Stomach (tissue), 19 donors: ENCODE measurements at places on chromosomes 12 and 14.

DNA sequence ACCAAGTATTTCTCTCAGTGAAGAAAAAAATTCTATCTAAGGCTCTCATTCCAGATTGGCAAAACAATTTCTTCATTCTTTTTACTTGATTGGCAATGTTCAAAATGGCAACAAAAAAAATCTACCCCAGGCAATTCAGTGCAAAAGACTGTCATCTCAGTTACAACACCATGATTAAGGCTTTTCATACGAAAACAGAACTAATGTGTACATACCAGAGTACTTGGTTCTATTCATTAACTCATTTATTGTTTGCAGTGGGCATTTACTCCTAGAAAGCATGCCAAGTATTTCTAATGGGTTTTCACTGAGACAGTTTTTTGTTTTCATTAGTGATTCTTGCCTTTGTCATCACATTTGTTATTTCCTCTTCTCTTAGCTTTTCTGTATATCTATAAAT is 33.0 kb downstream of the DBX2 start:
- DNase-seq = no peak

DNA sequence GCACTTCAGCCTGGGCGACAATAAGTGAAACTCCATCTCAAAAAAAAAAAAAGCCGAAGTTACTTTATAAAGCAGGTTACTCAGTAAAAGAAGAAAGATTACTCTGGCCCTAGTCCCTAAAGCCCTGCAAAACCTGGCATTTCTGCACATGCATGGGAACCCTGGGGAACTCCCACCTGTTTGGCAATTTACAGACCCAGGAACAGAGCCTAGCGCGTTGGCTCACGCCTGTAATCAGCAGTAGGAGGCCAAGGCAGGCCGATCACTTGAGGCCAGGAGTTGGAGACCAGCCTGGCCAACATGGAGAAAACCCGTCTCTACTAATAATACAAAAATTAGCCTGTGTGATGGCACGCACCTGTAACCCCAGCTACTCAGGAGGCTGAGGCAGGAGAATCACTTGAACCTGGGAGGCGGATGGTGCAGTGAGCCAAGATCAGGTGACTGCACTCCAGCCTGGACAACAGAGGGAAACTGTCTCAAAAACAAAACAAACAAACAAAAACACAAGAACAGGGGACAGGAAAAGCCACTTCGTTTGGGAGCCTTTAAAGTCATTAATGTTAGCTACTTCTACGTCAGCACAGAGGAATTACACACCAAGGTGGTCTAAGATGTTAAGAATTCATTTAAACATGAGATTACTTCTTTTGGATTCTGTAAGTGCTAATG is 34.1 kb upstream of the SPTSSA start:
- peak; percentile 21 for DNase-seq

- DNase-seq = peak; percentile 38
These were observed 15.9 kb downstream of the KRT85 start for GRCh38 chr12:52351196-52352059.

GRCh38 chr14:74647678-74648461 is 35.8 kb upstream of the LTBP2 start:
- peak; percentile 34 for DNase-seq

DNA sequence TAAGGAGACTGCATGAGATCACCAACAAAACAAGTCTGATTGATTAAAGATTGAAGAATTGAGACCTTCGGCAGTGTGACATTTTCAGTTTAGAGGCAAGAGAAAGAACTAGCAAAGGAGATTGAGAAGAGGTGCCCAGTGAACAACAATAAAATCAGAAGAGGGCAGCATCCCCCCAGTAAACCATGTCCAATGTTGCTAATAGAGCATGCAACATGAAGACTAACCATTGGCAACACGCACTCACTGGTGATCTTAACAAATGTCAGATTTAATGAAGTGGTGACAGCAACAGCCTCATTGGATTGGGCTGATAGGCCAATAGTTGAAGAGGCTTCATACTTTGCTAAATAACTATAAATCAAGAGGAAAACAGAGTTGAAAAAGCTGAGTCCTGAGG is 20.7 kb upstream of the TAS2R14 start:
- DNase-seq = no peak

DNA sequence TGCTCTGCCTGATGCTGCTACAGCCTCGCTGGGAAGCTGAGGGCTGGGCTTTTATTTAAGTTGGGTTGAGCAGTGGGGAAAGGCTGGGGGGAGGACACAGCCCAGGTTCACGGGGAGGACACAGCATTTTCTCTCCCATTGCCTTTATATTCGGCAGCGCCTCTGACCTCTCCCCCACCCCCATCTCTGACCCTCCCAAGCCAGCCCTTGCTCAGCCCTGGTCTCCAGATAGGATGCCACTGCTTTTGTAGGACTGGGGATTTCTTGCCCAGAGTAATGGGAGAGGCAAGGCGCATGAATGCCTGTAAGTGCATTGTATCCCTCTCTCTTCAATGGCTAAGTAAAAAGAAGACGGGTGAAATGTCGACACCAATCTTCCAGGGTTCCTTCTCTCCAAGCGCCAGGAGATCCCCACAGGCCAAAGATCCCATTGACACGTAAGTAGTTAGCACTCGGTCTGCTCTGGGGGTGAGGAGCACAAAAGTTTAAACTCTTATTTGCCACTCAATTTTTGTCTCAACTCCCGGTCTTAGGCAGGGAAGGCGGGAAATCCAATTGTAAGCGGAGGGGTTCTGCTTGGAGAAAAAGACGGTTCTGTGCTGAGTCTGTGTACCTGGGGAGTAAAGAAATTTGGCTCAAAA is 4.6 kb downstream of the HOXC4 start:
- no peak for DNase-seq

DNA sequence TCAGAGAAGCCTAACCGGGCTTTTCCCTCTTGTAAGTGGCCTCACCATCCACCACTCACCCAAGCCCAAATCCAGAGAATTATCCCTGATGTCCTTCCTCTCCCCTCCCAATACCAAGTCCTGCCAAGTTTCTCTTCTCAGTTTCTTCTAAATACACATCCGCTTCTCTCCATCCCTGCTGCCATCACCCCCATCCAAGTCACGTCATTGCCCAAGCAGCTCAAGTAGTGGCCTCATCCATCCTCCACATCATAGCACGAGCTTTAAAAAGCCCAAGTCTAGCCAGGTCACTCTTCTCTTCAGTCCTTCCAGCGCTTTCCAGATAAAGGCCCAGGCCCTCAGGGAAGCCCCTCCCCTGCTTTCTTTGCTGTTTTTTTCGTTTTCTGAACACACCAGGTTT is 25.4 kb downstream of the IL31 start:
- DNase-seq = no peak

GRCh38 chr12:10612984-10613348 is 443 bp downstream of the MAGOHB start:
- no peak for DNase-seq

- no peak for DNase-seq
These were observed 5.2 kb downstream of the RITA1 start for GRCh38 chr12:113190761-113191160.

DNA sequence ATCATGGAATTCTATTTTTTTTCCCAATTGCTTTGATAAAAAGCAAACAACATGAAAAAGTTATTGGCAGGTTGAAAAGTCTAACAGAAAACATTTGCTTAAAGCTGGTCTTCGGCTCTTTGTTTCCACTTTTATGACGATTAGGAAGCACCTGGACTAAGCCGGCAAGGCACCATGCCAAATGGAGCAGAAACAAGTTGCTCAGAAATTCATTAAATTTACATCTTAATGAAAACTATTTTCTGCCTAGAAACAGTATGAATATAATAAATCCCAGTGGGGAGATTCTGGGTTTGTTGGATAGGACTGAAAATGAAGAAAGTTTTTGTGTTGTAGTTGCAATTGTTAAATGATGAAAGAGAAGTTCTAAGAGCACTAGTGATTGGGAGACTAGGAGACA is 51.4 kb upstream of the OR9K2 start:
- no peak for DNase-seq

GRCh38 chr12:92624236-92624635 is 78.6 kb upstream of the PLEKHG7 start:
- DNase-seq = no peak

- no peak for DNase-seq
These were observed 4.3 kb upstream of the REC8 start for GRCh38 chr14:24167469-24168114.

DNA sequence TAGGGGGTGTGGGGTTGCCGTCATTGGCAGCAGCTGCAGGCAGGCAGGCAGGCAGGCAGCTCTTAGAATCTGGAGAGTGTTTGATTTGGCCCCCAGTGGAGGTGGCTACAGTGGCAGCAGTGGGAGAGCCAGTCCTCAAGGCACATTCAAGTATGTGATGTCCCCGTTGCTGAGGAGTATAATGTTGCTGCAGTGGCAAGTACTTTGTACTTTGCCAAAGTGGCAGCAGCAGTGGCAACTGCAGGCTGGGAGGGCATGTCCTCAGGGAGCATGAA is 147.1 kb downstream of the PAPOLA start:
- DNase-seq = peak; percentile 4
